Activated effector memory CD4-positive, alpha-beta T cell treated with Interleukin-2 at 50 U/mL for 16 hours (primary cell): ENCODE measurements at places on chromosomes 6 and 20.

DNA sequence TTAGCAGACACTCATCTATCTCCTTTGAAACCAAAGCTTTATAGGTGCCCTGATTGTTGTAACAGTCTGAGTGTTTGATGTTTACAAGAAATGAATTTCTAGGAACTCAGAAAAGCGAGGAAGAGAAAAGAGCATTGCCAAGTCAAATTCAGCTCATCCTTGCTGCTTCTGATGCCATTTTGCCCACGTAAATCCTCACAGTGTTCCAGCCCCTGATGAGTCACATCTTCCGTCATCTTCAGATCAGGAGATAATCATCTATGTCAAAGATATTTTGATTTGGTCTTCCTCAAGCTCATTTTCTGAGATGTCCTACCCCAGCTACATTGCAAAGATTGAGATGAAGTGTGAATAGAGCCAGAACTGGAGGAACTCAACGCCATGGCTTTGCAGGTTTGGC lies 426.2 kb downstream of the BMP2 start:
- DNase-seq: no peak

GRCh38 chr6:125957391-125957693 lies 772 bp downstream of the HINT3 start:
- DNase-seq: no peak

DNA sequence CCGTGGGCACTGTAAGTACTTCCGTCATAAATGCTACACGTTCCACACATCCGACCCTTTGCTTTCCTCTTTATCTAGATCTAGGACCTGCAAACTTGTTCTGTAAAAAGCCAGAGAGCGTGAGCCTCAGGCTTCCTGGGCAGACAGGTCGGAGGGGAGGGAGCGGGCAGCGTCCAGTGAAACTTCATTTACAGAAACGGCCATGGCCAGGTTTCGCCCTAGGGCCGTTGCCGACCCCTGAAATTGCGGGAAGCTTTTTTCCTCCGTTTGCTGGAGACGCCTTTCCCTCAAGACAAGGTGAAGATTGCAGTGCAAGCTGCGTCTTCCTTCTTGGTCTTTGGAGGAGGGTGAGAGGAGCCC lies 155.4 kb downstream of the DLL1 start:
- DNase-seq: no peak

DNA sequence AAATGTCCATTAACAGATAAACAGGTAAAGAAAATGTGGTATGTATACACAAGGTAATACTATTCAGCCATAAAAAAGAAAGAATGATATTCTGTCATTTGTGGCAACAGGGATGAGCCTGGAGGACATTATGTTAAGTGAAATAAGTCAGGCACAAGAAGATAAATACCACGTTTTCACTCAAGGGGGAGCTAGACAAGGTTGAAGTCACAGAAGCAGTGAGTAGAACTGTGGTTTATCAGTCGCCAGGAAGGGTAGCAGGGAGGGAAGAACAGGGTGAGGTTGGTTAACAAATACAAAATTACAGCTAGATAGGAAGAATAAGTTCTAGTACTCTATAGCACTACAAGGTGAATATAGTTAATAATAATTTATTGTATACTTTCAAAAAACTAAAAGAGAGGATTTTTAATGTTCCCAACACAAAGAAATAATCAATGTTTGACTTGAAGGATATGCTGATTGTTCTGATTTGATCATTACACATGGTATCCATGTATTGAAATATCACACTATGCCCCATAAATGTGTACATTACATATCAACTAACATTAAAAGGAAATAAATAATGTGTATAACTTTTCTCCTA lies 21.1 kb downstream of the RTN4IP1 start:
- no peak for DNase-seq

DNA sequence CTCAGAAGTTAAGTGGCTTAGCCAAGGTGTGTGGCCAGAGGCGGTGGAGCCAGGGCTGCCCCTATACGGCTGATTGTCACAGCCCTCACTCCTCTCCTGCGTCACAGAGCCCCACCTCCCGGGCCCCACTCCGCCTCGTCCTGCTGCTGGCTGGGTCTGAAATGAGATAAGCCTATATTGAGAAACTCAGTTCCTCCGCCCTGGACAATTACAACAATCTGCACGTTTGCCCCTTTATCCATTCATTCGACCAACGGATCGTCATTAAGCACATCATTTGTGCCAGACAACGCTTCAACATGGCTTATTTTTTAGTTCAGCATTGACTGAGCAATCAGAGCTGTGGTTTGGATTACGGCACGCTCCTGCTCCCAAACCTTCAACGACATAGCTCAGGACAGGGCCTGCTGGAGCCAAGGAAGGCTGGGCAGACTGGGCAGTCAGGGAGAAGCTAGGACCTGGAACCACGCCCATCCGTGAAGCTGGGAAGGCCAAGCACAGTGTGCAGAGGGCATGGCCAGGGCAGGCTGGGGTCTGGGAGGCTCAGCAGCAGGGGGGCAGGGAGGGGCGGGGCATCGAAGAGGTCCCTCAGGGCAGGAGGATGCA lies 16.6 kb upstream of the EZR start:
- DNase-seq: no peak

DNA sequence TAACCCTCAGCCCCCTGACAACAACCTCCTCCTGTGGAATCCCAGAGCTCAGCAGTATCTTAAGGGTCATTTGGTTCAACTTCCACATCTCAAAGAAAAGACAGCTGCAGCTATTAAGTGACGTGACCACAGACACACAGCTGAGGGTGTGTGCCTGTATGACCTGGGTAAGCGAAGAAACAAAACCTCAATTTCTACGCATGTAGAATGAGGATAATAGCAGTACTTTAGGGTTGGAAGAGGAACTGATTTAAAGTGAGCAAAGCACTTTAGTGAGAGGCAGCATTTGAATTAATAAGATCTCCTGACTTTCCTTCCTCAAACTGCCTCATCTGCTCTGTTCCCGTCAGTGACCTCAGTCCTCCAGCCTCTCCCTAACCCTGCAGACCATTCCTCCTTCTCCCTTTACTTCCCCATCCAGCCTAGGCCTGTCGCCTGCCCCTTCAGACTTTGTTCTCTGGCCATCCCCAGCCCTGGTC lies 6.8 kb upstream of the ARMC2 start:
- no peak for DNase-seq

GRCh38 chr6:158825951-158826306 lies 6.8 kb upstream of the EZR start:
- DNase-seq: no peak

DNA sequence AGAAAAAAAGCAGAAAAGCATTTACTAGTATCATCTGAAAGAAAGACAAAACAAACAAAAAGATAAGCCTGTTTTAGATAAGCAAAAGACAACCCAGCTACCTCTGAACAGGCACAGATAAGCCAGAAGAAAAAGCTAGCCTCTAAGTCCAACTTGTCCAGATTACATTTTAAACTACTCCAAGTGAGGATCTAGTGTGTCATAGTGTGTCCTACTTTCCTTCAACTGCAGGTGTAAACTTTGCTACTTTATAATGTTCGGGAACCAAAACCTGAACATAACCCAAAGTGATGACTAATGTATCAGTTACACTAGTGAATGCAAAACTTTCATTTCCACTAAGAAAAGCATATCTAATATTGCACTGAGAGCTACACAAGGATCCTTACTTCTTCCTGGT lies 19.5 kb downstream of the ADNP start:
- no peak for DNase-seq

GRCh38 chr6:105164418-105164817 lies 15.4 kb downstream of the POPDC3 start:
- DNase-seq: no peak

DNA sequence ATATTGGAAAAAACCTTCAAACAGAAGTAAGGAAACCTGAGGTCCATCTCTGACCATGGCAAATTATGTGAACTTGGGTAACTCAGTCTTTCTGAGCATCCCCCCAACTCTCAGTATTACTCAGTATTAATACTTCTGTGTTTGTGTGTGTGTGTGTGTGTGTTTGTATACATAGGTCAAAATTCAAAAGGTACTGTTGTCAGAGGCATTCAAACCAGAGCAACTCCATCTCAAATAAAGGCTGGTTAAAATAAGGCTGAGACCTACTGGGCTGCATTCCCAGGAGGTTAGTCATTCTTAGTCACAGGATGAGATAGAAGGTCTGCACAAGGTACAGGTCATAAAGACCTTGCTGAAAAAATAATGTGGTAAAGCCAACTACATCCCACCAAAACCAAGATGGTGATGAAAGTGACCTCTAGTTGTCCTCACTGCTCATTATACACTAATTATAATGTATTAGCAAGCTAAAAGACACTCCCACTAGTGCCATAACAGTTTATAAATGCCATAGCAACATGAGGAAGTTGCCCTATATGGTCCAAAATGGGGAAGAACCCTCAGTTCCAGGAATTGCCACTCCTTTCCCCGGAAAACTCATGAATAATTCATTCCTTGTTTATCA lies 33.3 kb upstream of the SLC22A16 start:
- no peak for DNase-seq

DNA sequence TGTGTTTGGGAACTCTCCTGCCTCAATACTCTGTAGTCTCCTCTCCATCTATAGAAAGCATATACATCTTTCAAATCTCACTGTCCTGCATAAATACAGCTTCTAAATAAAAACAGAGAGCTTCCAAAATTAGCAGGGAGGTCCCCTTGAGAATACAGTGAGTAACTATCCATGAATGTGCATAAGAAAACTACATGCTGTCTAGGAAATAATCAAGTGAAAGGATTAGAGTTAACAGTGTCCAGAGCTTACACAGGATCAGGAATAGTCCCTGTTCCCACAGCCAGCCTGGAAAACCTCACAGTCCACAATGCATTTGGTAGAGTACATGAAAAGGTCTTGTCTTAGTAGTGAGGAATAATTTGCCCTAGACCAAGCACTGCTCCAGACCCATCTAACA lies 123.0 kb upstream of the POU3F2 start:
- DNase-seq: no peak

DNA sequence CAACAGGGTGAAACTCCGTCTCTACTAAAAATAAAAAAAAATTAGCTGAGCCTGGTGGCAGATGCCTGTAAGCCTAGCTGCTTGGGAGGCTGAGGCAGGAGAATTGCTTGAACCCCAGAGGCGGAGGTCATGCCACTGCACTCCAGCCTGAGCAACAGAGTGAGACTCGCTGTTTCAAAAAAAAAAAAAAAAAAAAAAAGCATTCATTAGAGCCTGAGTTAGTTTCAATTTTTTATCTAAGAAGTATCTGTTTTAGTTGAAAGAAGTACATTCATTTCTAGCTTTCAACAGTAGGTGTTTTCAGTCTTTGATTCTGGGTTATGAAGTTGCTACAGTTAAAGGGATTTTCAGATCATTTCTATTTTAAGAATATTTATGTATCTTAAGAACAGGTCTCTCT lies 42.2 kb downstream of the ZNF292 start:
- no peak for DNase-seq

- no peak for DNase-seq
Observed at GRCh38 chr6:114240796-114241195, 102.0 kb downstream of the HS3ST5 start.

GRCh38 chr20:31579245-31579644 lies 25.8 kb upstream of the ID1 start:
- DNase-seq: no peak

DNA sequence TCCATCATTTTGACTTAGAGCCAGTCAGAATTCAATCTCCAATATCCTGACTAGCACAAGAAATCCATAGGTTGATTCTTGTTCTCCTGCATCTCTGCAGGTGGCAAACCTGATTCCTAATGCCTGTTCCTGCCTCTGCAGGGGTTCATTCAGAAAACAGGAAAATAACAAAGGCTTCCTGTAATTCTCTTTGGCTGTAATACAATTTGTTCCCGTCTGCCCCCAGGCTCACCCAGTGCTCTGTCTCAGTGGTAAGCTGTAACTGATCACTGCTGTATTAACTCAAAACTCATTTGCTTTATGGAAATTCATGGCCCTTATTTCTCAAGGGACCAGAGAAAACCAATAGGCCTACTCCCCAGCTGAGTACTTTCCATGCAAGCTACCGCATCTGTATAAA lies 88.6 kb downstream of the OPRM1 start:
- no peak for DNase-seq

DNA sequence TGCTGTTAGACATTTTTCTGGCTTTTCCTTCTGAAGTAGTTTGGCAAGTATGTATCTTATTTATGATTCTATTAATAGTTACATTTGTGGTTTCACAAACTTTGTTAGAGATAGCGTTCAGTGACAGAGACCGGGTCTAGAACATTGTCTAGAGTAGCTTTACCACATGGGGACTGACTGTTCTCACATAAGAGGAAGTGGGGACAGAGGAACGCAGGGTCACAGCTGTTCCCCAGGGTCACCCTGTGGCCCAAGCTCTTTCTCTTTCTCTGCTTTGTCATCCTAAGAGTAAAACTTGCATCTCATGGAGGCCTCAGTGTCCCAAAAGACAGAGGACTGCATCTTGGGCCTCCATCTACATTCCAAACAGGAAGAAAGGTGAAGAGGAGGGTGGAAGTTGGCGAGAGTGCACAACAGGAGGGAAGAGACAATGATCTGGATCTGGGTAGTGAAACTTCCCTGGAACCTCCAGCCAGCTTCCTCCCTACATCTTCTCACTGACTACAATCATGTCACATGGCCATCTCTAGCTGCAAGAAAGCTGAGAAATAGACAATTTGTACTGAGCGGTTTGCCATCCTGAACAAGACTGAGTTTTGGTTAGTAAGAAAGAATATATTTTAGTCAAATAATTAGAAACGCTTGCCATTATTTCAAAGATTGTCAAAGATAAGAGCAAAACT lies 645.8 kb upstream of the ARID1B start:
- DNase-seq: no peak

DNA sequence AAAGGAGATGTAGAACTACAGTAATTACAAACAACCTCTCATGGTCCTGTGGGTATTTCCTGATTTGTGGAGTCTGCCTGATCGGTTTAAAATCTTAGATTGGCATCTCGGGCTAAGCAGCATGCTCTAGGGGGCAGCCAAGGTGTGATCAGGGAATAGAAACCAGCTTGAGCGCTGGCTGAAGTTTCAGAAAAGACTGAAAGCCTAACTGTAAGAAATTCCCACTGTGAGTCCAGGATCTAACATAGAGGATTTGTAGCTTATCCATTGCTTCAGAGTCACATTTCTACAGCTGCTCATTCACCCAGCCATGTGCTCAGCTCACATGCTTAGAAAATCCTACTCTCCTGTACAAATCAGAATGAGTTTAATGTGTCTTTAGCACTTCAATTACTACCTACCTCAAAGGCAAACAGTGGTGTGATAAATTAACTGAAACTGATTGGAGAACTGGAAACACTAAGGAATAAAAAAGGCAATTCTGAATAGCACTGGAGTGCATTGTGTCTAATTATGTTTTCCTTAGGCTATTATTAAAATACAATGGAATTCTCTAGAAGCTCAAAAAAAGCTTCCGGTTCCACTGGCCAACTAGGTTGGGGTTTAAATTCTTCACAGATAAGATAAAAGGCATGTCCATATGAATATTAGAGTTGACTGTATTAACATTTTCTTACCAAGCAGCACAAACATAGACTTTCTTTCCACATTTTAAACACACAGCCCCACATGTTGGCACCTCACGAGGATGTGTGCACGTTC lies 73.8 kb upstream of the MPC1 start:
- no peak for DNase-seq

GRCh38 chr6:111642463-111643158 lies 36.9 kb upstream of the TRAF3IP2 start:
- no peak for DNase-seq

GRCh38 chr6:12001706-12002435 lies 10.2 kb upstream of the HIVEP1 start:
- DNase-seq: no peak

GRCh38 chr6:157203312-157203744 lies 120.0 kb downstream of the TMEM242 start:
- no peak for DNase-seq

GRCh38 chr6:49401063-49401462 lies 62.0 kb downstream of the MMUT start:
- DNase-seq: no peak

- no peak for DNase-seq
Observed at GRCh38 chr6:150651808-150652470, 52.3 kb downstream of the PLEKHG1 start.

GRCh38 chr6:37742401-37742760 lies 44.7 kb upstream of the MDGA1 start:
- DNase-seq: no peak
